ENCODE measurements at places on chromosomes 1 and 21. TPM values are rescaled to one million over a fixed set of nuclear protein-coding genes. Genes with fewer than 3 reads are reported as not detected.

The RNU1-1 gene
- not detected for polyA plus RNA-seq

The SLC22A15 gene
- 5.7 TPM for polyA plus RNA-seq

The IRF6 gene
- 0.84 TPM for polyA plus RNA-seq

The UBXN10 gene
- polyA plus RNA-seq = not detected

The CELA2A gene
- not detected for polyA plus RNA-seq

The TFF2 gene
- not detected for polyA plus RNA-seq
